HFFc6 (cell line): ENCODE measurements at places on chromosomes 3 and 15.

DNA sequence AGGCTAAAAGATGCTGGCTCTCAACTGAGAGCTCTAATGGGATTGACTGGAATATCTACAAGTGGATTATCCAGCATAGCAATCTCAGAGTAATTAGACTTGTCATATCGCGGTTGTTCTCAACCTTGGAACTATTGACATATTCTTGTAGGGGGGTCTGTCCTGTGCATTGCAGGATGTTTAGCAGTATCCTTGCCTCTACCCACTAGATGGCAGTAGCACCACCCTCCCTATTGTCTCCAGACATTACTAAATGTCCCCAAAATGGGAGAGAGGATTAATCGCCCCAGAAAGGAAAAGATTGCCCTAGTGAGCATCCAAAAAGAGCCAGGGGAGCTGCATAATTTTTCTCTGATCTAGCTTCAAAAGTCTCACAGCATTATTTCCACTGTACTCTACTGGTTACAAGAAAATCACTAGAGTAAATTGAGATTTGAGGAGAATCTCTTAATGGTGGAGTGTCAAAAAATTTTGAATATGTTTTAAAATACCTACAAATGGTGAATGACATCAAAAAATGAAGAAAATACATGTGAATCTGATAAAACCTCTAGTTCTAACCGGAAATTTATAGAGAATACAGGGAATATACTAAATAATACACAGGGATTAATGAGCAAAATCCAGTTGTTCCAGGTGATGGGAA lies 388.2 kb upstream of the AGTR1 start:
- peak; percentile 46 for DNase-seq

DNA sequence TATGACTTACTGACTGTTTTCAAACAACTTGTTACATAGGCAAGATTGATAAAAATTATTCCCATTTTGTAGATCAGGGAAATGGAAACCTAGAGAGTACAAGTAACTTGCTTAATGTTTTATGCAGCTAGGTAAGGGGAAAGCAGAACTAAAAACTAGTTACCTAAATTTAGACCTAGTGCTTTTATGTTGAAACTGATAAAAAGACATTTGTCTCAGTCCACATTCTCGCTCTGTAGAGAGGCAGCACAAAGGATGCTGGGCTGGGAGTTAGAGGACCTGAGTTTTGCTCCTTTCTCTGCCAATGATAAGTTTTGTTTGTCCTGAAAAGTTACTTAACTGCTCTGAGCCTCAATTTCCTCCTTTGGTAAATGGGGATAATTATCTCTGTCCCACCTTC lies 17.4 kb downstream of the TIMP4 start:
- DNase-seq: no peak

- no peak for DNase-seq
Measured at GRCh38 chr3:106071306-106071705, 202.5 kb upstream of the CBLB start.

DNA sequence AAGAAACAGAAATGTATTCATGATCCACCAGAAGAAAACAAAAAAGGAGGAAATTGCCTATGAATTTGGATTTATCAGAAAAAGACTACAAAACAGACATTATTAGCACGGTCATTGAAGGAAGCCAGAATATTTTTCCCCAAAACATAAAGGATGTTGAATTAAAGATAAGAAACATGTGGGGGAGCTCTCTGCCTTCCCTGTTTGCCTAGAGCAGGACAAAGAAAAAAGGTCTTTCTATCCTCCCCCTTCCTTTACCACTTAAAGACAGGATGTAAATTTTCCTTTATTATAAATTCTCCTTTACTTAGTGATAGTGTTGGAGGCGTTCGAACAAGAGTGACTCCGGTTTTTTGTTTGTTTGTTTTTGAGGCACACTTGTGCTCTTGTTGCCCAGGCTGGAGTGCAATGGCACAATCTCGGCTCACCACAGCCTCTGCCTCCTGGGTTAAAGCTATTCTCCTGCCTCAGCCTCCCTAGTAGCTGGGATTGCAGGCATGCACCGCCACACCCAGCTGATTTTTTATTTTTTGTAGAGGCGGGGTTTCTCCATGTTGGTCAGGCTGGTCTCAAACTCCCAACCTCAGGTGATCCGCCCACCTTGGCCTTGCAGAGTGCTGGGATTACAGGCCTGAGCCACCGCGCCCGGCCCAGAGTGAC lies 14.9 kb upstream of the RPN1 start:
- DNase-seq: no peak

- no peak for DNase-seq
Measured at GRCh38 chr3:137024348-137024747, 66.6 kb downstream of the IL20RB start.

- DNase-seq: no peak
Measured at GRCh38 chr3:77040926-77041722, 1.2 kb downstream of the ROBO2 start.

DNA sequence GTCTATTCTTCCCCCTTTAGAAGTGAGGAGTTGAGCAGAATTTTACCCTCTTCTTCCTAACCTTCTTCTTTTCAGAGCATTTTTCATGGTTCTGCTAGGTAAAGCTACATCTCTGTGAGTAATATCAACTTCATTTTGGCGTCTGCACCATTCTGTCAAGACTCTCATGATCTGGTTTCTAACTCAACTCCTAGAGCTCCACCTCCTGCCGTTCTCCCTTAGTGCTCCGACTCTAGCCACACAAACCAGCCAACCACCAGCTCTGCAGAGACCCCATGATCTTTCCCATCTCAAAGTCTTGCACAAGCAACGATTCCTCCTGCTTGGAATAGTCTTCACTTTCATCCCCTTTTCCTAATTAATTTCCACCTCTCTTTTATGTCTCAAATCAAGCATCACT lies 193.9 kb upstream of the TMC3 start:
- DNase-seq: no peak

GRCh38 chr3:133948996-133949395 lies 53.3 kb upstream of the RAB6B start:
- no peak for DNase-seq

DNA sequence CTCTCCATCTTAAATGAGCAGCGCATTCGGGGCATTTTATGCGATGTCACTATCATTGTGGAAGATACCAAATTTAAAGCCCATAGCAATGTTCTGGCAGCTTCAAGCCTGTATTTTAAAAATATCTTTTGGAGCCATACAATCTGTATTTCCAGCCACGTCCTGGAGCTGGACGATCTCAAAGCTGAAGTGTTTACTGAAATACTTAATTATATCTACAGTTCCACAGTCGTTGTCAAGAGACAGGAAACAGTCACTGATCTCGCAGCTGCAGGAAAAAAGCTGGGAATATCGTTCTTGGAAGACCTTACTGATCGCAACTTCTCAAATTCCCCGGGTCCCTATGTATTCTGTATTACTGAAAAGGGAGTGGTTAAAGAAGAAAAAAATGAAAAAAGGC lies 44.4 kb upstream of the RASA2 start:
- DNase-seq: no peak

DNA sequence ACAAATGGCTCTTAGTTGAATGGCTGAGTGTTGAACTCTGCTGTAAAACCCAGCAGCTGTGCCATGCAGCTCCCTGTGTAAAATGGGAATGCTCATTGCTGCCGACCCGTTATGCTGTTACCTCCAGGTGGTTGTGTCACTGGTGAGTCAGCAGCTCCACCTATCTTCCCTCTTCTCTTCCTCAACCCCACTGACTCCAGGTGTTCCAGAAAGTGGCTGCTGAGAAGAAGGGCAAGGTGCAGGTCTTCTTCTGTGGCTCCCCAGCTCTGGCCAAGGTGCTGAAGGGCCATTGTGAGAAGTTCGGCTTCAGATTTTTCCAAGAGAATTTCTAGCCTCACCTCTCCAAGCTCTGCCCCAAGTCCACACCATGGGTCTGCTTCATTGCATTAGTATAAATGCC lies 41.9 kb downstream of the NOX5 start:
- no peak for DNase-seq

- DNase-seq: no peak
Measured at GRCh38 chr3:119571688-119572087, 7.6 kb upstream of the ADPRH start.

DNA sequence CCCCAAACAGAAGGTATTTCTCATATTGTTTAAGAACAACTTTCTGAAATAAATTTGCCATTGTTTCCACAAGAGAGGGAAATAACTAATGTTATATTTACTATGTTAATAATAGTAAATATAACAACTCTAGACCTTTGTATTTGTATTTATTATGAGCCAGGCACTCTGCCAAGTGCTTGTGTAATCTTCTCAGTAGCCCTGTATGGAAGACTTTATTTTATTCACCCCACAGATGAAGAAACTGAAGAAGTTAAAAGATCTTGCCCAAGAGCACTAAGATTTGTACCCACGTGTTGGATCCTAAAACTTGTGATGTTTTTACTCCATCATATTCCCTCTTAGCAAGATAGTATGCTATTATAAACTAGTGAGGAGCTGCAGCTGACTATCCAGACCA lies 12.0 kb upstream of the GNB4 start:
- no peak for DNase-seq

GRCh38 chr15:84598250-84598649 lies 2.6 kb upstream of the ZSCAN2 start:
- DNase-seq: peak; percentile 25

DNA sequence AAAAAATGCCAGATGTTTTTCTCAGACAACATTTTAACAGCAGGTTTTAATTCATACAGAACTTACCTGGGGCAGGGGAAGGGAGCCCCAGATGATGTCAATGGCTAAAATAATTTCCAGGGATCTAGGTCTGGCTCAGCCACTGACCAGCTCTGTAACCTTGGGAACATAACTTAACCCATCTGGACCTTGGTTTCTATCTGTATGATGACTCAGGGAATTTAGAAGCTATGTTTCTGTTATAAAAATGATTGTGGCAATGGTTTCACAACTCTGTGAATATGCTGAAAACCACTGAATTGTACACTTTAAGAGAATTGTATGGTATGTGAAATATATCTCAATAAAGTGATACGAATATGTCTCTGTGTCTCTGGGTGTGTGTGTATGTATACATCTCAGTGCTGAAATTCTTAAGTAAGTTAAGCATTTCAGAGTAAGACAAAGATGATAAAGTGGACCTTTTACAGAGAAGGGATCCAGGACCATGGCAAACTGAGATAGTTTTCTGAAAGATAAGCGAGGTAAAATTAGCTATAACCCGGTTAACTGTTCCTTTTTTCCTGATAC lies 2.9 kb downstream of the SH3GL3 start:
- DNase-seq: peak; percentile 7

DNA sequence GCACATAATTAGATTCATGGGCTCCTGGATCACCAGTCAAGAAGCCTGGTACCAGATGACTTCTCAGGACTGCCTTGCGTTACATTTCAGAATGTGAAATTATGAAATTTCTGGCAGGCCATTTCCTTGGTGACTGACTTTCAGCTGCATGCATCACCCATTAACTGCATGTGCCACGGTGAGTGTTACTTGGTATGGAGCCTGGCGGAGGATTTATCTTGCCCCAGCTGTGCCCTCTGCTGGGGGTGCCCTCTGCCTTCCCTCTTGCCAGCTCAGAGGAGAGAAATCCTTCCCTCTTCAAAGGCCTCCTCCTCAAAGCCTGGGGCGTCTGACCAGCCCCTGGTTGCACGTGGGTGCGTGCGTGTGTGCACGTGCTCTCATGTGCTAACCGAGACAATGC lies 57.7 kb upstream of the CTSH start:
- DNase-seq: no peak

- DNase-seq: no peak
Measured at GRCh38 chr3:13120928-13121552, 47.8 kb upstream of the IQSEC1 start.

DNA sequence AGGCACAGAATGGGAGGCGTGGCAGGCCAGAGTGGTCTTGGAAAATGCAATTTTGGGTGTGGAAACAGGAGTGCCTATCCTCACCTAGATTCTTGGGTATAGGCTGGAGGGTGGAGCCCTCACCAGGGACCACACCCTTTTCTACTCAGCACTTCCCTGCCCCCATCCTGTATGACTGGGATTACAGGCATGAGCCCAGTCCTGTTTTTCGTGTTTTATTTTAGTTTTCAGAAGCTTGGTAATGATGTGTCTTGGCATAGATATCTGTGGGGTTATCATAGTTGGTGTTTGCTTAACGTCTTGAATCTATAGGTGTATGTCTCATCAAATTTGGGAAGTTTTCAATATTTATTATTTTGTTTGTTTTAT lies 248.7 kb upstream of the CBLB start:
- DNase-seq: no peak

DNA sequence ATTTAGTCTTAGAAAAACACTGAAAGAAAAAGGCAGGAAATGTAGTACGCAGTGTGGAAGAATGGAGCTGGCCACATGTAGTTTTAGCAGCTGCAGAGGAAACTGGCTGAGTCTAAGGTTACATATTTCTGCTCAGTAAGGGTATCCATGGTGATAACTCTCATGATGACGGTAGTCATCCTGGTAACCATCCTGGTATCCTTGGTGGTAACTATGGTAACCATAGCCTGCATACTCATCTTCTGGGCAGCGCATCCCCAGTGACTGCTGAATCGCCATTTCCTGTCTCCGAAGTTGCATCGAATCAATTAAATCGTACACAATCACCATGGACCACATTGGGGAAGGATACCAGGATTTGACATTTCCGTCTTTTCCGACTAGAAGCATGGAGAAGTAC lies 35.7 kb downstream of the CCDC80 start:
- peak; percentile 97 for DNase-seq

- DNase-seq: no peak
Measured at GRCh38 chr15:37015035-37015434, 85.3 kb downstream of the MEIS2 start.

- DNase-seq: no peak
Measured at GRCh38 chr15:65611888-65612615, 1.1 kb upstream of the INTS14 start.

GRCh38 chr3:101259485-101260341 lies 60.7 kb downstream of the IMPG2 start:
- no peak for DNase-seq

DNA sequence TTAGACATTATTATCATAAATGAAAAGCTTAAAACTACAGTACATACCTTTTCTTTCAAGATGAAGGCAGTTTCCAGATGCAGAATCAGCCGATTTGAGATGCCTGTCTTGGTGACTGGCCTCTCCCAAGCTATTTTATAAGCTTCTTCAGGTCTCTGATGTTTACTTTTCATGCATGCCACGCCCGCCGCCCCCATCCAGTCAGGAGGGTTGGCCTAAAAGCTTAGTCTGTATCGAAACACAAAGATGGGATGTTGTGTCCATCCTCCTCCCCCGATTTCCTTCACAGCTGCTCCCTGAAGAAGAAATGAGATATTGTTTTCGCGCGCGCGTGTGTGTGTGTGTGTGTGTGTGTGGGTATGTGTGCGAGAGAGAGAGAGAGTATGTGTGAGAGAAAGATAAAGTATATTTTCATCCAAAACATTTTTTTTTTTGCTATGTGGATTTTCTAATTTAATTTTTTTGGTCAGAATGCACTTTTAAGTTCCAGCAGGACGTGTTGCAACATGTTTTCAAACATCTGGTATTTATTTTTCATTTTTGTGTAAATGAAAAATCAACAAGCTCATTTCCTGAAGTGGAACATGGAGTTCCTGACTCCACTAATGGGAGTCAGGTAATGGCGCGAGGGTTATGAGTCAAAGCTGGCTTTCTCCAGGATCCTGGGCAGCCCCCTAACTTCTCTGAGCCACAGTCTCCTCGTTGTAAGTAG lies at the start of gene APOD:
Gene APOD (minus strand): TSS at position 110 of the 712 bp plus-strand sequence. CDS start 4,479 bp downstream, outside the sequence.
- no peak for DNase-seq
